Testis (tissue), 5 donors: ENCODE measurements at places on chromosomes 6 and 20.

GRCh38 chr20:61082720-61083119, 169.3 kb upstream of the CDH4 start:
- no peak for DNase-seq

DNA sequence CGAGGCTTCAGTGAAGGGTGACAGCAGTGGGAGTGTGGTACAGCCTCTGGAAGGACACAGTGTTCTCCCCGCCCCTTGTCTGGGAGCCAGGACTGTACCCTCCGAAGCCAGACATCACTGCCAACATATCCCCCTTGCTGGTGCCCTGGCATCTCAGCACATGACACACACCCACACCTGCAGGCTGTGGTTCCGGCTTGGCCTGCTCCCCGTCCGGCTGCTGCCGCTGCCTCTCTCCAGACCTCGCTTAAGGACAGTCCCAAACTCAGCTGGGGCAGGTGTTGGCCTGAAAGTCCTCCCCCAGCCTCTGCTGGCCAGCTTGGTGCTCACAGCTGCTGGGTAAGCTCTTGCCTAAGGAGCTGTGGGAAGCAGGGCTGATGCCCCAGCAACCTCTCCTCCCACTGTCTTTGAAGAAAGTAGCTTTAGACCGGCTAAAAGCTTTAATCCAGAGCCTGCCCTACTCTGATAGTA, 7.0 kb downstream of the EMILIN3 start:
- no peak for DNase-seq

- no peak for DNase-seq
These were observed 19.0 kb downstream of the PACSIN1 start for GRCh38 chr6:34484899-34485298.

DNA sequence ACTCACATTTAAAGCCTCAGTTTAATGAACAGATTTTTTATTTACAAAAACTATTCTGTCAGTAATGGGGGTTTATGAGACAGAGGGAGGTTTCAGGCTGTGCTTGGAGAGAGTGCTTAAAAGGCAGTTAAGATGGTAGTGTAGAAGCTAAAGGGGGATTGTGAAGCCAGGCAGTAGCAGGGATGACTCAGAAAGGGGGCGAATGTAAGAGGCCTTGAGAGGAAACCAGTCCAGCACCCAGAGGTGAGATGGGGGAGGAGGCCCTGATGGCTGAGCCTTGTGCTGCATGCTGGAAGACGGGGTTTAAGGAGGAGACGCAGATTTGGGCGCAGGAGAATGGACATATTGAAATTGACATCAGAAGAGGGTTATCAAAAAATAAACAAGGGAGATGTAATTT, 6.6 kb upstream of the SERPINB9 start:
- DNase-seq, result no peak

GRCh38 chr20:21715193-21715881, 9.9 kb downstream of the PAX1 start:
- no peak for DNase-seq

GRCh38 chr20:16261733-16262273, 311.4 kb downstream of the KIF16B start:
- DNase-seq, result no peak

GRCh38 chr6:154378518-154378917, 21.9 kb upstream of the IPCEF1 start:
- DNase-seq, result no peak

DNA sequence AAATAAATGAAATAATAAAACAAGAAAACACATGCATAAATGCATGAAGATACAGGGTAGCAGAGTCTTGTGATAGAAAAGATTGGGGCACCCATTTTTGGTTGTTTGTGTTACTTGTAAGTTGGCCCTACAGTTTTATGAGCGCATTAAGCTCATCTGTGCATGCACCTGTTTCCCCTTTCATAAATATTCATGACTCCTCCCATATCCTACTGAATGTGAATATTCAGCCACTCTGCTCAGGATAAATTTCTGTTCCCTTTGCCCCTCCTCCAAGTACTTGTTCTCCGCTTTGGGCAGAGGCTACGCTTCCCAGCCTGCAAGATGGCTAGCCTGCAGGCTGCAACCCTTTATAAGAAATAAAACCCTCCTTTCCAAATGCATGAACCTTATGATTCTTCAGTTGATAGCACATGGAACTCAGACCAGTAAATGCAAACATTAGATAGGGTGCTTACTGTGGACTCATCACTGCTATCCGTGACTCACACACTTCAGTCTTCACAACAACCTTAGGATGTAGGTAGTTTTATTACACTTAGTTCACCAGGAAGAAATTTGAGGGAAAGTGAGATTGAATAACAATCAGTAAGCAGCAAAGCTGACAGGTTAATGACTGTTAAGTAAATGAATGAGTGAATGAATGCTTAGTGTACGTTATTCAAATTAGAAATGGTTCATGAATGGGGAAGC, 15.0 kb downstream of the ALDH8A1 start:
- no peak for DNase-seq

GRCh38 chr6:16819752-16820151, 58.5 kb upstream of the ATXN1 start:
- DNase-seq, result no peak

DNA sequence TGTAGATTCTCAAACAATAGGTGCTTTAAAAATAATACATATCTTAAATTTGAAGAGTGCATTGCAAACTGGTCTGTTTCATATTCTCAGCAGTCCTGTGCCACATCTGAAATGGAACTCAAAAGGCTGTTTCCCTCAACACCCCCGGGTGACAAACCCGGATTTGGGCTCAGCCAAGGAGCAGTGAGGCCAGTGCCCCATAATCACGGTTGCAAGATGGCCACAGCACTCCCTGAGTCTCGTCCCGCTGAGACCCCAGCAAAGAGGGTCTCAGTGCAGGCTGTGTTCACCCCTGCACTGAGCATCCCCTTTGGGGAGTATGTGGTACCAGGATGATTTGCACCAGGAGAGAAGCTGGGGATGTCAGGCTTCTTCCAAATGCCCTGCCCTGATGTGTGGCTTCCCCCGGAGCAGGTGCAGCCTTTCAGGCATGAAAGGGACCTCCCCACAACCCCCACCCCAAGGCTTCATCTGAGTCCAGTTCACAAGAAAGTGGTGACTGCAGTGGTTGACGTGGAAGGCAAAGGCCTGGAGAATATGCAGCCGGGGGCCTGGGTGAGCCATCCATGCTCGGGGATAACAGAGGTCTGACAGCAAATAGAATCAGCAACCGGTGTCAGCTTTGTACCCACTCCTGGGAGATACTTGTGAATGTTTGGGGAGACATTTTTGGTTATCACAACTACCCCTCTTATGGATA, 202.9 kb downstream of the SYNDIG1 start:
- DNase-seq, result no peak

GRCh38 chr6:42704251-42704936, 18.0 kb downstream of the PRPH2 start:
- DNase-seq, result no peak

DNA sequence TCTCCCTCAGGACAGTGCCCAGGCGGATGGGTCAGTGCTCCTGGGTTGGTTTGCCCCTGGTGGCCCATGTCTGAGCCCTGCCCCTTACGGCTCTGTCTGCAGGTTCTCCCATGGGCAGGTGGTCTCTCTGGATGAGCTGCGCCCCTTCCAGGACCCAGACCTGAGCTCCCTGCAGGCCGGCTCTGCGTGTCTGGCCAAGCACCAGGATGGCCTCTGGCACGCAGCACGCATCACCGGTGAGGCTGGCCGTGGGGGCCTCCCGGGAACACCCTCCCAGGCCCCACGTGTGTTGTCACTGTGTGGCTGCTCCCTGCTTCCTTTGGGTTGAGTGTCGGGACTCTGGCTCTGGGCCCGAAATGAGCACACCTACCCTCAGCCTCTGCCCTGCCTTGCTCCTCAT, 3.3 kb upstream of the LIME1 start:
- no peak for DNase-seq

GRCh38 chr6:14010275-14010674, 85.5 kb downstream of the RNF182 start:
- DNase-seq, result no peak

DNA sequence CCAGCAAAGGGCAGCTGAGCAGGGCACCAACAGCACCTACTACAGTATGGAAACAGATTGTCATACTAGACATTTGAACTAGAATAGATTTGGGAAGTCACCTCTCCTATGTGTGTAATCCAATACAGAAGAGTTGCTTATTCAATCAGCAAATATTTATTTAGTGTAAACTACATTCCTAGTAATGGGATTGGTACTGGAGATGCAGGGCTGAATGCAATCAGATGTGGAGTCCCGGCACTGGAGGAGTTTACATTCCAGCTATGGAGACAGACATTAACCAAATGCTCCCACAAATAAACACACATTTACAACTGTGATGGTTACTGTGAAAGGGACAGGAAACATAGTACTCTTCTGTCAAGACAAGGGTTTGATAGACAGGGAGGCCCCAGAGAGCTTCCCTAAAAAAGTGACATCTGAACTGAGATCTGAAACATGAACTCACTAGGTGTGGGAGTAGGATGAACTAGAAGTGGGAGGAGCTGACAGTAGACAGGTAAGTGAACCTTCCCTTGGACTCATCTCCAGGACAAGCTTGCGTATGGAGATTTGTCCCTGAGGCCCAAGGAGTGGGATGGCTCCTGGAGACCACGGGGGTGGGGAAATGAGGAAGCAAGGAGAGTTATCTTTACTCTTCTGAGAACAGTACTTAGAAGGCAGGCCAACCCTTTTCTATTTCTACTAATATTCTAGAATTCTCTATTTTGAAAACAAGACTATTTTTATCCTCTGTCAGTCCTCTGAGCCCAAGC, 420.5 kb downstream of the MAFB start:
- DNase-seq, result no peak

DNA sequence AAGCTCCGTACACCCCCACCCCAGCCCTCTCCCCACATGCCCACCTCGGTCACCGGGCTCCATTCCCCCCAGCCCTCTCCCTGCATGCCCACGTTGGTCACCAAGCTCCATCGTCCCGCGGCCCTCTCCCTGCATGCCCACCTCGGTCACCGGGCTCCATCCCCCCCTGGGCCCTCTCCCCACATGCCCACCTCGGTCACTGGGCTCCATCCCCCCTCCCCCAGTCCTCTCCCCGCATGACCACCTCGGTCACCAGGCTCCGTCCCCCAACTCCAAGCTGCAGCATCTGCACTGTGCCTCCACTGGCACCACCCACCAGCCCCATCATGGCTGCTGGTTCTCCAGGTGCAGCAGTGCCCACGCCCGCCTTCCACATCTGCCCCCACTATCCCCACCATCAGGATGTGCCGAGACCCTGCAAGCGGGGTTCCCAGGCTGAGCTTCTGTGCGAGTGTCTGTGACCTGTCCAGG, 16.8 kb downstream of the TAF4 start:
- no peak for DNase-seq

DNA sequence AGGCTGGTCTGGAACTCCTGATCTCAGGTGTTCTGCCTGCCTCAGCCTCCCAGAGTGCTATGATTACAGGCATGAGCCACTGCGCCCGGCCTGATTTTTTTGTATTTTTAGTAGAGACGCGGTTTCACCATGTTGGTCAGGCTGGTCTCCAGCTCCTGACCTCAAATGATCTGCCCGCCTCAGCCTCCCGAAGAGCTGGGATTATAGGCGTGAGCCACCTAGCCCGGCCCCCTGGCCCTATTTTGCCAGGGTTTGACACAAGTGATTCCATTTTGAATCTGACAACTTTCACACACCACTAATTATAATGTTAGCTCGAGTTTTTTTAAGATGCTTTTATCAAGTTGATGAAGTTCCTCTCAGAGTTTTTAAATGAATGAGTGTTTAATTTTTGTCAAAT, 25.6 kb downstream of the TTLL9 start:
- no peak for DNase-seq

GRCh38 chr6:37967651-37968050, 148.1 kb downstream of the ZFAND3 start:
- no peak for DNase-seq

DNA sequence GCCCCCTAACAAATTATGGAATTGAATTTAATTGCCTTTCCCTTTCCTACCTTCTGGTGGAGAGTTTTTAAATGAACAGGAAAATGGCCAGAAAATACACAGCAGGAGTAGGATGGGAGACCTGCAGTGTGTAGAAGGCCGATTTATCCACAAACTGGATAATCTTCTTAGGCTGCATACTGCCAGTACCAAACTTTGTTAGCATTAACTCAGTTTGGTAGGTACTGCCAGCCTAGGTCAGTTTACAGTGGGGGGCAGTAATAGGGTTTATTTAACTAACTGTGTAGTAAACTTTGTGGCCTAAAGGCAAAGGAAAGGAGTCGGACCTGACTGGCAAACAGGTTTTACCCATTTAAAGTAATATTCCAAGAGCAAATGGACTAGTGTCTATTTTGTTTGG, 4.6 kb downstream of the NCOA3 start:
- DNase-seq, result no peak

GRCh38 chr20:22626496-22626895, 42.1 kb upstream of the FOXA2 start:
- no peak for DNase-seq

- DNase-seq, result no peak
These were observed 31.8 kb downstream of the SAMD3 start for GRCh38 chr6:130190701-130191690.

DNA sequence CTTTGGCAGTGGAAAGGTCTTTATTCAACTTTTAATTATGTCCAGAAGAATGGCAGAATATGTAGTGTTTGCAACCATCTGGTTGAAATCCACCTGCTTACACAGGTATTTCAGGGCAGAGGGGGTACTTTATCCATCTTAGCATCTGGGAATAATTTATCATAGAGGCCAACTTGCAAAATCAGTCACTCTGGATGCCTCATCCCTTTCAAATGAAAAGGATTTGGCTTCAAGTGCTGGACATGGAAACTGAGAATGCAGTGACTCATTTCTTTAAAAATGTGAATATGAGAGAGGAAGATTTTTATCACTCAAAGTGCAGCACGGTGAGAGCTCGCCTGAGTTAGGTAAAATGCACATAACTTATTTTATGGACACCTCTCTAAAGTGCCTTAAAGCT, 758.3 kb downstream of the KIF16B start:
- no peak for DNase-seq

DNA sequence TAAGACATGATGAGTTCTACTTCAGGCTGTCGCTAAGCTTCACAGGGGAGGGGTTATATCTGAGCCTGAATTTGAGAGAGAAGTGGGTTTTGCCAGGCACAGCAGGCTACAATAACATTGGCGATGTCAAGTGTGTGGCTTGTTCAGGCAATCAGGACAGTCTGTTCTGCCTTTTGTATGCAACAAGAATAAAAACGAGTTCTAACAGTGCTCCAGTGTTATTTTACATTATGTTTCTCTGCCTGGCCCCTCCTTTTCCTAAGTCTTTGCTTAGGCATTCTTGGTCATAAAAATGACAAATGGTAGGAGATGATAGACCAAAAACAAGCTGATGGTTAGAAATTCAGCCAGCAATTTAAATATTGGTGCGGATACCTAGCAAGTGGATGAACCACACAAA, 26.8 kb downstream of the PAQR8 start:
- DNase-seq, result no peak
